ENCODE measurements at places on chromosomes 1 and 21.

DNA sequence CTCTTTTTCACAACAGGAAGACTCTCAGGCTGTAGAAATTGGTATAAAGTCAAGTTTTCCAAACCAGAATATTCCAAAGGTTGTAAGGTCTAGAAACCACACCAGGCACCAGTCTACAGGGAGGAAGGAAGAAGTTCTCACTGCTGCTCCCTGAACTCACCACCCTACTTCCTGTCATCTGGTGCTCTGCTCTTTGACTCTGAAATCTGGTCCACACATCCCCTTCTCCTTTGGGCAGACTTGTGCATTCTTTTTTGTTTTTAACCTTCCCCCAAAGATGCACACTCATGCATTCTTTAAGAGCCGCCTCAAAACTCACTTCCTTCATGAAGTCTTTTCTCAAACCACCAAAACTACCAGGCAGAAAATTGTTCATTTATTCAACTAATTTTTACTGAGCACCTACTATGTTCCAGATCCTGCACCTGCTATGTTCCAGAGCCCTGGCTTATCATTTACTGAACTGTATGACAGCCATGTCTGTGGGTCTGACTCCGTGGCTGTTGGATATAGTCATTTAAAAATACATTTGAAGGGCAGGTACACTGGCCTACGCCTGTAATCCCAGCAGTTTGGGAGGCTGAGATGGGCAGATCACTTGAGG, 30.1 kb upstream of the EPS15 start:
- peak; percentile 41 for DNase-seq

GRCh38 chr1:209411491-209411929, 172.0 kb upstream of the CAMK1G start:
- DNase-seq, result peak; percentile 71

- no peak for DNase-seq
Observed at GRCh38 chr1:201320168-201320788, 37.0 kb downstream of the PKP1 start.

GRCh38 chr1:205319081-205320018, 2.2 kb downstream of the NUAK2 start:
- DNase-seq, result peak; percentile 50

DNA sequence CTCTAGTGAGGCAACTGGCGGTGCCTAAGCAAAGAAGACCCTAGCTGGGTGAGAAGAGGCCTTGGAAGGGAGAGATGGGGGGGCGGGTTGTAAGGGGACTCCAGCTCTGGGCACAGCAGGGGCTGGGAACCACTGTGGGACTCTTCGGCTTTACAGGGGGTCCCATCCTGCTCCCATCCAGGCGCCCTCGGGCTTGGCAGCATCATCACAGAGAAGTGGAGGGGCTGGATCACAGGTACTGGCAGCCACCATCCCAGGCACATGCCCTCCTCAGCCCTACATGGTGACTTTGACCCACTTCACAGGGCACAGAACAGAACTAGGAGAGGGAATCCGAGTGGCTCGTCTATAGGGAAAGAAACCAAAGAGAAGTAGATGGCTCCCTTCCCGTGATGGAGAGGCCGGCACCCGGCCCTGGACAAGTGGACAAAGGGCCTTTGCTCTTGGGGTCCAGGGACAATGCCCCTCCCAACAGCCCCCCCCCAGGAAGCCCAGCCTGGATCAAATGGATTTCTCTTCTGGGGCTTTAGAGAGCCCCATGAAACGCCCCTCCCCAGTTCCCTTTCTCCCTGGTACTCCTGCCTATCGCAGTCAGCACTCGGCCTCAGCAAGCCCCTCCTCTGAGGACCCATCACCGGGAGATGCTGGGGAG, 54.0 kb upstream of the ECE1 start:
- DNase-seq, result no peak

DNA sequence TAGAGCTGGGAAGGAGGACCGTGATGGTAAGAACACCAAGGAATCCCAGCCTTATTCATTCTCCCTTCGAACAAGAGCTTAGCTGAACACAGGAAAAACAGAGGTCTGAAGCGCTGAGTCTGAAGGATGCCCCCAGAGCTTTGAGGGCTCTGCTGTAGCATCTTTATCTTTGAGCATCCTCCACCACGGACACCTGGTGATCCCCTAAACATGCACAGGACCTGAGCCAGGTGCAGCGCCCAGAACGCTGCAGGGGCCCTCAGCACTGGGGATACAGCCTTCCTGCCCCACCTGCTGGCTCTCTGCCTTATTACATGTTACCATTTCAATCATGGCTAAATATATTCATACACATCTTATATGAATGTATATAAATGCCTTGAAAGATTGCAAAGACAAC, 7.7 kb upstream of the GPATCH4 start:
- DNase-seq, result no peak

GRCh38 chr1:86546787-86547221, at the start of gene CLCA4:
Gene CLCA4, plus strand, starts transcription at chr1:86547078. Its CDS starts 42 bp downstream, at chr1:86547120.
- no peak for DNase-seq

DNA sequence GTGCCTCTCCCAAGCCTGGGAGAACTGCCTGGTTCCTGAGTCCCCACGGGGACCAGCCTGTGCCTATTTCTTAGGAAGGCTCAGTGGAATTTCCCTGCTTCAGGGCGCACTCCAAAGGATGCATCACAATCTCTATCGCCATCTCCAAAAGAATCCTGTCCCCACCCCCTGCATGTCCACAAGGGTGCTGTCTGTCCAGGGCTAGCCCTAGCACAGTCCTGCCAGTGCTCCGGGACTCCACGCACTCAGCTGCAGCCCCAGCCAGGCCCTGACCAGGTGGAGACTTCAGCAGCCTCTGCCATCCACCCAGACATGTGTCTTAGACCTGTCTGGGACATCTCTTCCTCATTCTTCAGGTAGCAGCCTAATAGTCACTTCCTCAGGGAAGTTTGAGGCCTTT, 199.7 kb downstream of the GRIK3 start:
- no peak for DNase-seq

DNA sequence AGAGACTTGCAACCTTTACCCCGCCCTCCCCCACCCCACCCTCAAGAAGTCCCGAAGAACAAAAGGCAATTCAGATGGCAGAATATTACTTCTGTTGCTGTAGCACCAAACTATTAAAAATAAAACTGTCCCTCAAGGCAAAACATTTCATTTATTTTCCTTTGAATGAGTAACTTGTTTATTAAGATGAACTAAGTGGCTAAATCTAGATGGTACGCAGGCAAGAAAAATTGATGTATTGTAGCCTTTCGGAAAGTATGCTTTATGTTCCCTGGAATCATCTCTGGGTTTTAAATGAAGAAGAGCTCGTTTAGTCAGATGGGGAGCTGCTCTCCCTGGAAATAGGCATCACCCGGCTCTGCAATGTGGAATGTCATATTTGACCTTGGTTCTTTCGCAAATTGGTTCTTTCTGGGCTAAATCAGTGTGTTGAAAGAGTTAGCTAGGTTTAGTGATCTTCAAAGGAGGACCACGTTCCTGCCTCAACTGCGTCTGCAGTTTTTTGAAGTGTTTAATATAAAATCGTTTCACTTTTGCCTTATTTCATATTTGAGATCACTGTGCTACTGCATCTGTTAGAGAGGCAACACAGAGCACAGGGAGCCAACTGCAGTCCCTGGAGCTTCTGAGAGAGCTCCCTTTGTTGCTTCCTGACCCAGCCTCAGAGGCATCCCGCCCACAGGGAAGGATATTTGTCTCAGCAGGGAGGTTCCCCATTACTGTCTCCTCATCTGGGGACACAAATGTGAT, 61.8 kb downstream of the KIF26B start:
- peak; percentile 53 for DNase-seq

- DNase-seq, result peak; percentile 9
Observed at GRCh38 chr1:205536759-205537361, 32.4 kb downstream of the CDK18 start.

DNA sequence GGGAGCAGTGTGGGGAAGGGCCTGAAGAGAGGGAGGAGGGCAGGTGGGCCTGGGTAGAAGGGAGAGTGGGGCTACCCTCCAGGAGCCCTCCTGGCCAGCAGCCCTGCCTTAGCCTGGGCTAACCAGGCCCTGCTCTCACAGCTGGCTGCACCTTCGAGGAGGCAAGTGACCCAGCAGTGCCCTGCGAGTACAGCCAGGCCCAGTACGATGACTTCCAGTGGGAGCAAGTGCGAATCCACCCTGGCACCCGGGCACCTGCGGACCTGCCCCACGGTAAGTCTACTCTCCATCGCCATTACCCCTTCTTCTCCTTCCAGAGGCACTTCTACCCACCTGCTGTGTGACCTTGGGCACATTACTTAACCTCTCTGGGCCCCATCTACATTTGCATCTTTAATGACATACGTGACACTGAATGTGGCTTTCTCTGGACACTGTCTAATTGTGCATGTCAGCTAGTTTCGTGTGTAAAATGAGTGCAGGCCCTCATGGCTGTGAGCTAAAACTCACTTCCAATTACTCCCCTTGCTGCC, 18.9 kb downstream of the PTPRU start:
- DNase-seq, result no peak

GRCh38 chr1:27345272-27345671, 3.5 kb downstream of the SYTL1 start:
- DNase-seq, result no peak

DNA sequence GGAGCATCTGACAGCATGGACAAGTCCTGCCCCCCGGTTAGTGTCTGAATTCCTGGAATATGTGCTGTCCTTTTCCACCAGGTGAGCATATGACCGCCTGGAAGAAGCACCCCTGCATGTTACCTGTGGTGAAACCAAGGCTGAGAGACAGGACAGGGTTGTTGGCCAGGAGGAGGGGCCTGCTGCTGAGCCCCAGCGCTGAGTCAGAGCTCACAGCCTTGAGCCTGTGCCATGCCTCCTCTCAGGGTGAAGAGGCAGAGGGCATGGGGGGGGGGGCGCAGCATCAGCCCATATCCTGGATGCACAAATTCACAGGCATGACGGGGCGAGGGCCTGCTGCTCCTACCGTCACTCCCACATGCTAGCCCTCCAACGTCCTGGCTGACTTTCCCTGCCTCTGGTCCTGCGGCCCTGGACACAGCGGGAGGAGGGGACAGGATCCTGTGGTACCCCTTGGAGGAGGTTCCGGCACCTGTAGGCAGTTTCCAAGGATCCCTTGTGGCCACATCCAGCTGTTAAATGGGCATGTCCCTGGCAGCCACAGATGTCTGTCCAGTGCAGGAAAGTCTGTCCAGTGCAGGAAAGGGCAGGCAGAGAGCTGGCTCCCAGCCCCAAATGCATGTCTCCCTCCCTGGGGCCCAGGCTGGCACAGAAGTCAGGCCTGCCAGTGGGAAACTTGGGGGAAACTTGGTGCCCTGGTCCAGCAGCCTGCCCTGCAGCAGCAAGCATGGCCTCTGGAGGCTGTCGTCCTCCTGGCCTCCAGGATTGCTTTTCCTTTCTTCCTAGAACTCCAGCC, 23.9 kb downstream of the TTC34 start:
- no peak for DNase-seq

DNA sequence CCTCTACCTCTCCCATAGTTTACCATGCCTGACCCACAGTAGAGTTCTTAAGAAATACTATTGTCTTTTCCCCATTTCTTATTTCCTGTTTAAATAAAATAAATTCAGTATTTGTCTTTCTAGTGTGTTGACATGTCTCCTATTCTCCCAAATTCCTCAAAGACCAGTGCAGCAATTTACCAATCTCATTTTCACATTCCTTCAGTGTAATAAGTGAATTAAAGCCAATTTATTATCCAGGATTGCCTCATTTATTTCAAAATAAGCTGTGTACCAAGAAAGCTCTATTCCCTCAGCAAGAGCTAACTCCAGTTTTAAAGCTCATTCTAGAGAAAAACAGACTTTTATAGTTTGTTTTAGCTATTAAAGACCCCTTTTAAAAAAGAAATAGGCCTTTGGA, 49.9 kb downstream of the DISC1 start:
- no peak for DNase-seq

DNA sequence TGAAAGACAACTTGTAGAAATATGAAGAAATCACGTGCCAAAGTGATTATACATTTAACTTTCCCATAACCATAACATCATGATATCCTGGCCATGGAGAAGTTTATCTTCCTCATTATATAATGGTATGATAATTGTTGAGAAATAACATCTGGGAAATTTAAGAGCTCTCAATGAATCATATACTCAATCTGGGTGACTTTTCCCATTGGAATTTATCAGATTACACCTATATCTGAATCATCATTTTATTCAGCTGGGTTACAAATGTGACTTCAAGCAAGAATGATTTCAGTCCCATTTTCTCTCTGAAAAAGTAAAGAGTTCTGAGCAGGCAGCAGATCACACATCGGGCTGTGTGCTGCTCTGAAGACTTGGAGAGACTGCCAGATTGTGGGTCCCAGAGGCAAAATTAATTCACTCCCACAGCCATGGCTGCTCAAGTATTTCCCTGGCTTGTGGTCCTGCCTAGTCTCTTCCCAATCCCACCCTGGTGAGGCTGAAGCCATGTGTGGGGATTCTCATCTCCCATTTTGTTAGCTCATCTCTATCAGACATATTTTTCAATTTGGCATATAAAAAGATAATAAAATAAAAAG, 278.0 kb downstream of the MRPL39 start:
- DNase-seq, result peak; percentile 79

DNA sequence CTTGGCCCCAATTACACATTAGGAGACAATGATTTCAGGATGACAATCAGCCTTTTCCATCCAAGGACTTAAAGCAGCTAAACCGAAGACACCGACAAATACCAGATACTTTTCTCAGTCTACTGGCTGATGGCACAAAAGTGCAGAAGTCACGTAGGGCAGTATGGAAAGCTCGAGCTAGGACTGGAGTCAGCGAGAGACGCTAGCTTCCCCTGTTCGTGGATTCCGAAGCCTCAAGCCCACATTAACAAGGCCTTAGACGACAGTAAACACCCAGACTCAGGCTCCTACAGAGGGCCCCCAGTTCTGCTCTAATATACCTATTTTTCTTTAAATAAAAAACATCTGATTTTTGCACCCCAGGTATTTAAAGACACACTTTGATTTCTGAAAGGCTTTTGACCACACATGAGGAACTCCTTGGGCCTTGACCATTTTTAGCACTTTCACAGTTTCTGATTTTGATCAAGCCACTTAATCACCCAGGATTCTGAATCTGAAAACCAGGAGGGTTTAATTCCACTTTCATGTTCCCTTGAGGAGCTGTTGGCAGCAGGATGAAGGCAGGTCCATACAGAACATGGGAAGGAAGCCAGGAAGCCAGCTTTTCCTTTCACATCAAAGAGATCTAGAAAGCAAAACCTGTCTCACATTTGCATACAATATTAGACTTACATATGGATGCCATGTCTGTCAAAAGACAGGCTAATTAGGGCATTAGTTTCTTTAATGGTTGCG, 204.1 kb downstream of the GABPA start:
- DNase-seq, result no peak

DNA sequence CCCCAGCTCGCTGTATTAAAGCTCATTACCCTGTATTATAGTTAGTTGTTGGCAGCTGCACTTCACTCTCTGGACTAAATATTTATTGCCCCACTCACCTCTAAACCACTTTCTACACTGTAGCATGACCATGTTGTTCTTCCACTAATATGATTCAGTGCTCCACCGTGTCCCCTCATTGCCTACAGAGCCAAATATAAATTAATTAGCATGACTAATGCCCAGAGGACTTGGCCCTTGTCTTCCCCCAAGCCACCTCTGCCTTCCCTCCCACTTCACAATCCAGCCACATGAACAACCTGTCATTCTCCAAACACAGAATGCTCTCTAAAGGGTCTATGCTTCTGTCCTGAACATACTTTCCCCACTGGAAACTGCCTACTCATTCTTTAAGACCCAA, 276.5 kb downstream of the PLPP3 start:
- DNase-seq, result no peak

GRCh38 chr1:21670956-21671902, 2.1 kb upstream of the RAP1GAP start:
- no peak for DNase-seq

Measured in GM03348 (cell line).